ENCODE measurements at places on chromosomes 12 and 14.

GRCh38 chr14:85310491-85311272 lies 219.3 kb upstream of the FLRT2 start:
- DNase-seq: no peak

DNA sequence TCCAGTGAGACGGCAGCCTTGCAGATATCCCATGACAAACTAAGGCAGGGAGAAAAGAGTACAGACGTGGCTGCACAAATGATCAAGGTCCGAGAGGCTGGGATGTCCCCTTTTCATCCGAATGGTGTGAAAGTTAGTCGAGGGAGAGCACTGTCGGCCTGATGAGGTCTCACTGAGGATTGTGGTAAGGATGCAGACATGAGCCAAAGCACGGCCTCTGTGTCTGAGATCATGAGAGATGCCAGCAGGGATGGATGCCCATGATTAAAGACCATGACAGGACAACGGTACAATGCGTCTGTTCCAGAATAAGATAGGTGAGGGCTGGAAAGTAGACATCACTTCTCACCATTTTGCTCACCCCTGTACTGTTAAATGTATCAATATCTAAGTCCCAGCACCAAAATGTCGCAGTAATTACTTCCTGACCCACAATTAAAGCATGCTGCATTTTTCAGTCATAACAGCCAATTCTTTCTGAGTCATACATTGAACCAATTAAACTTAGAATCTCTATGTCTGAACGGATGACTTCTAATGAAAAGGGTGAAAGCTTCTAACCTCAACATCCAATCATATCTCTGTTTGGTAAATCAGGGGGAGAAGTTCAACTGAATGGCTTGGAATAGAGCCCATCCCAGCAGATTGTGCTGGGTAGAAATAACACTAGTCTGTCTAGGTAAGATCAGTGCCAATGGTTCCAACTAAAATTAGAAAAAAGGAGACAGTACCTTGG lies 249.6 kb upstream of the SOX5 start:
- DNase-seq: no peak

DNA sequence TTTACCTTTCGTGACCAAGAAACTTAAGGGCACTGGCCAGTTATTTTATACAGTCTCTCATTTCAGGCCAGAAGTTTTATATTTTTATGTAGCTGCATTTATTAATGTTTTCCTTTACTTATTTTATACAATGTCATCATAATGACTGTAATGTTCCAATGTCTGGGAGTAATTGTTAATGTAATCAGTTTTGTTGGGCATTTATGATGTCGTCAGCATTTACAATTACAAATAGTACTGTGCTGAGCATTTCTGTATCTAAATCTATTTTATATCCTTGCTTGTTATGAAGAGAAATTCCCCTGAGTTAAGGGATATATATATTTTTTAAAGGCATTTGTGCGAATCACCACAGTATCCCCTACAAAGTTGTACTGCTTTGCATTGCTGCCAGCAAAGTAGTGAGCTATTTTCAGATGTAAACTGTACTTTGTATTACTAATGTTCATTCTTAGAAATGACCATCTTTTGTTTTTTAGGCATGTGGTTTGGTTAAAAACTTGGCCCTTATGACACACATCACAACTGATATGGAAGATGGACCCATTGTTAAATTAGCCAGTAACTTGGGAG lies 74.4 kb downstream of the POLR3B start:
- DNase-seq: no peak

DNA sequence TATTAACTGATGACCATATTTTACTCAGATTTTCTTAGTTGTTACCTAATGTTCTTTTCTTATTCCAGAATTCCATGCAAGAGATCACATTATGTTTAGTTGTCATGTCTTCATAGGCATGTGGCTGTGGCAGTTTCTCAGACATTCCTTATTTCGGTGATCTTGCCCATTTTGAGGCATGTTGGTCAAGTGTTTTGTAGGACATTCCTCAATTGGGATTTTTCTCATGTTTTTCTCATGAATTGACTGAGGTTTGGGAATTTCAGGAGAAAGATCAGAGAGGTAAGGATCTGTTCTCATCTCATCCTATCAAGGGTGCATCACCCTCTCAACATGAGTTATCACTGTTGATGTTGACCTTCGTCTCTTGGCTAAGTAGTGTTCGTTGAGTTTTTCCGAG lies 81.3 kb downstream of the CHST11 start:
- no peak for DNase-seq

- DNase-seq: no peak
Observed at GRCh38 chr12:128690641-128691040, 133.1 kb downstream of the SLC15A4 start.

DNA sequence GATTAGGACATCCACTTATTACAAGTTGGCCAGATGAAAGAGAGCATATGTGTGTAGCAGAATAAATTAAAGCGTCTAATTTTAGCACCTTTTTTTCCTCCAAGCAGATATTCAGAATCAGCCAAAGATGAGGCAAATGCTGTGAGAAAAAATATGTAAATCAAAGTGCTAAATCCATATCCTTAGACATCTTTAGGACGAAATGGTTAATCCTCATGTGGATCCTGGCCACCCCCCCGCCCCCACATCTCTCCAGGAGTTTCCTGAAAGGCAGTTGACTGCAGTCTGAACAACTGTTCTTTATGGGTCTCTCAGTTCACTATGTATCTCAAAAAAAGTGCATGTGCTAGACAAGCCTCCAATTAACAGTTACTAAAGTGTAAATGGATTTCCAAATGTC lies 1768.1 kb upstream of the SEL1L start:
- DNase-seq: no peak

GRCh38 chr12:100138803-100139098 lies 3.9 kb downstream of the BLTP3B start:
- no peak for DNase-seq

GRCh38 chr14:93114068-93114710 lies 1.5 kb downstream of the ITPK1 start:
- no peak for DNase-seq

DNA sequence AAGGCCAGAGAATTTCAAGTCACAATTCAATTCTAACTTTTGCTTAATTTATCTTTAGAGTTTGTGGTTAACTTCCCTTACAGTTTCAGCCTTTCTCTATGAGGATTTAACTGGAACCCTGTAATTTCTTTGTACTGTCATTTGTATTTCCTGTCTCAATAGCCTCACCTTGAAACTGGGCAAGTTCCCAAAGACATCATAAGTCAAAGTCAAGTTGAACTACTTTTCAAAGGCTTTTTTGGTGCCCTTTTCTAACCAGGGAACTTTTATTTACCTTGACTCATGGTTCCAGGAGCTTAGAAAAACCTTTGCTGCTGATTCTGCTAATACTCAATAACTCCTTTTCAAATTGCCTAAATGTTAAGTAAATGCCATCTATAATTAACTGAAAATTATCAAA lies 200.8 kb upstream of the KRR1 start:
- DNase-seq: no peak

DNA sequence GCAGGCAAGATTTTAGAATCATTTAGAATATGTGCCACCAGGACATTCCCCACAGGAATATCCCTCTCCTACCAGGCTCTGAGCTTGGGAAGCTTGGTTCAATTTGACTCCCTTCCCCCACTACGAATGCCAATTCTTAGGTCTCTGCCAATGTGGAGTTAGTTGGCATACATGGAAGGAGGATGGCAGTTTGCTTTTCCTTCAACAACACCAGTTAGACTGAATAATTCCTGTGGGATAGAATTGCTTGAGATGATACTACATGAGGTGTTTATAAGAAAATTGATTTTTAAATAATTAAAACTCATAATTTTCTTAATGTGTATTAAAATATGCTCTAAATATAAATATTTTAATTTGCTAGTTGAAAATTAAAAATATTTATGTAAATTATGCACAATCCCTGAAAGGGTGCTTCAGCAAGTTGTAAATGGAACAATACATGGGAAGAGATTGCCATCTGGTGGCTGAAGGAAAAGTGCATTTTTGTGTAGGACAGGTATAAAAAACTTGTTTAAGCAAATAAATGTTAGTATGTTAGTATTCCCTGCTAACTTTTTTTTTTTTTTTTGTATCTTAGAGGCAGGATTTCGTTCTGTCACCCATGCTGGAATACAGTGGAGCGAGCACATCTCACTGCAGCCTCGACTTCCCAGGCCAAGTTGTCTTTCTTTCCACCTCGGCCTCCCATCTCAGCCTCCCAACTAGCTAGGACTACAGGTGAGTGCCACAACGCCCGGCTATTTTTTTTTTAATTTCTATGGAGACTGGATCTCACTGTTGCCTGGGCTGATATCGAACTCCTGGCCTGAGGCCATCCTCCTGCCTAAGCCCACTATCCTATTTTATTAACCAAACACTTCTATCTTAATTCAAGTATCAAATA lies 25.8 kb upstream of the STRAP start:
- no peak for DNase-seq

Data from stimulated activated CD8-positive, alpha-beta memory T cell treated with anti-CD3 and anti-CD28 coated beads, Interleukin-2, amount 100 ng/mL, for 48 hours (primary cell).